ENCODE measurements at places on chromosomes 4 and X.

DNA sequence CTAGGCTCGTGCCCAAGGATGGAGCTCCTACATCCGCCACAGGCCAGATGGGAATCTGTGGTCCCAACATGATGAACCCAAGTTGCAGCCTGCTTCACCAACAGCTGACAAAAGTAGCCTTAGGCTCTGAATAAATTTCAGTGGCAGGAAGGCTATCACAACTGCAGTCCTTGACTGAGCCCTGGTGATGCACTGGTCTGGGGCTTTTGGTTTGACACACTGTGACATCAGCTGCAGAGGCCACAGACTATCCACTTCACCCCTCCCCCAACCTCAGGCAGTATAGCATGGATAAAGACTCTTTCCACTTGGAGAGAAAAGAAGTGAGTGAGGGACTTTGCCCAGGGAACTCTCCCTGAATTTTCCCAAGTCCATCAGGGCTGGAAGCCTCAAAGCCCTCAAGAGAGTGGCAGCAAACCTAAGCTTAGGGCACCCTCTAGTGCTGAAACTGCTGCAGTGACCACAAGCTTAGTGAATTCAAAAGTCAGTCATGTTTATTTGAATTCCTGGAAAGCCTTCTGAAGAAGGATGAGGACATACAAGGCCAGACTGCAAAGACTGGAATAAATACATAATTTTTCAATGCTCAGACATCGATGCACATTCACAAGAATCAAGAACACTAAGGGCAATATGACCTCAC is 135.0 kb upstream of the TENT5D start:
- peak; percentile 36 for DNase-seq

- DNase-seq: no peak
Measured at GRCh38 chr4:121669163-121669550, 27.6 kb downstream of the ANXA5 start.

DNA sequence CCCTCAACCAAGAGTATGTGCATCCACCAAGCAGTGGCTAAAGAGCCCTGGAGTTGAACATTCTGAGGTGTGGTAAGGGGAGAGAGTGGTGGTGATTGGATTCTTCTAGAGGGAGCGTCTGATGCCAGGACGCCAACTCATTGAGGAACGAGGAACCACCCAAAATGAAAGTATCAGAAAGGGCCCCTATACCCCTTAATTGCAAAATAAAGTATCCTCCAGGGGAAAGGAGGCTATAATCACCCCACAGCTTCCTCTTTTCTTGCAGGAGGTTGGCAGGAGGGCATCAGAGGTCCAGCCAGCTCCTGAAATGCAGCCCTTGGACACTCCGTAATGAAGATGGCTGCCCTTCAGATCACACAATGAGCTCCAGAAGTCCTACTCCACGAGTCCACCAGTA is 5.3 kb upstream of the KIAA1210 start:
- DNase-seq: no peak

DNA sequence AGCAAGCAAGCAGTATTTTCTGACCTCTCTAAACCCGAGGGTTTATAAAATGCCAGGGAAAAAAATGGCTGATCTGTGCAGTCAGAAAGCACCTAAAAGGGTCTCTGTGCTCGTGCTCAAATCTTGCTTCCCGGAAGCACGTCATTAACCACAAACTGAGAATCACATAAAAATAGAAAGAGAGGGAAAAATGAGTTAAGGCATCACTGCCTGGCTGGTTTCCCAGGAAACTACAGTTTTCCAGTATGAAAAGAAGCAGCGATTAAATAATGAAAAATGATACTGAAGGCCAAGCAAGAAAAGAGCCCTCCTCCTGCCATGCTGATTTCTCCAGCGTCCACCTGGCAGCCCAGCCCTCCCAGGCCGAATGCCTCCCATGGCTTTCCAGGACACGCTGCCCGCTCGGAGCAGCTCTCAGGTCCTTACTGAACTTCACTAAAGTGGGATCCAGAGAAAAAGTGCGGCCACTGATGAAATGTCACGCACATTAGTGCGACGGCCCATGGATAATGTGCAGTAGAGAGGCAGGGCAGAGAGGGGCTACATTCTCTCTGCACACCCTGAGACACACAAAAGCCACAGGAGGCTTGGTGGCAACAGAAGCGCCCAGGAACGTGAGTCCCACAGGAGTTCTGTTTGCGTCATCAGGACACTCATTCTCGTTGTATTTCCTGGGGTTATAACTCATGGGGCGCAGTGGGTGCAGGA is 80.4 kb downstream of the WFS1 start:
- DNase-seq: no peak

DNA sequence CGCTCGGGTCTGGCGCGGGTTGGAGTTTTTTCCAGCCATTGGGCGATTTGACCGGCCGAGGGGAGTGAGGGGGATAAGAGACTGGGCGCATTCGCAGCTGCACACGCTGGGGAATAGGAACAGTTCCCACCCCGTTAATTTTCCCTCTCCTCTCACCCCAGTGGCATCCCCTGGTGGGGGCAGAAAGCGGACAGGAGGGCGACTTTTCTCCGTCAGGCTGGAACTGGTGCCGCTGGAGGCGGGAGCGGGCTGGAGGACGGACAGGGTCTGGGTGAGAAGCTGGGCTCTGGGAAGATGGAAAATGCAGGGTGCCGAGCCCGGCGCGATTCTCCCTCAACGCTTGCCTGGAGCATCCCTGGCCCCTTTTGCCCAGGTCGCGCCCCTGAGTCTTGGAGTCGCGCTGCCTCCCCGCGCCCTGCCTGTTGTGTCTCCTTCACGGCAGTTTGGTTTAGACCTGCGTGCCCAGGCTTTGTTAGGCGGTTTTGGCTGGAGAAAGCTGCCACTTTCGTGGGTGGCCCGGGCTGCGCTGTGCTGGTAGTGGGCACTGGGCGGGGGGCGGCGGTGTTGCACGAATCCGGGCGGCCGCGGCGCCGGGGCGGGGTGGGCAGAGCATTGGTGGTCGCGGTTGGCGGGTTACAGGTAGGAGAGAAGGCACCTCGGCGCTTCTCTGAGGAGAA is 2.0 kb downstream of the ADGRL3 start:
- peak; percentile 22 for DNase-seq

- DNase-seq: no peak
Measured at GRCh38 chrX:153879741-153880439, 6.1 kb downstream of the L1CAM start.

- no peak for DNase-seq
Measured at GRCh38 chr4:155819066-155819465, 47.0 kb downstream of the ASIC5 start.

GRCh38 chr4:53059871-53060270 is 197.8 kb downstream of the RASL11B start:
- no peak for DNase-seq

DNA sequence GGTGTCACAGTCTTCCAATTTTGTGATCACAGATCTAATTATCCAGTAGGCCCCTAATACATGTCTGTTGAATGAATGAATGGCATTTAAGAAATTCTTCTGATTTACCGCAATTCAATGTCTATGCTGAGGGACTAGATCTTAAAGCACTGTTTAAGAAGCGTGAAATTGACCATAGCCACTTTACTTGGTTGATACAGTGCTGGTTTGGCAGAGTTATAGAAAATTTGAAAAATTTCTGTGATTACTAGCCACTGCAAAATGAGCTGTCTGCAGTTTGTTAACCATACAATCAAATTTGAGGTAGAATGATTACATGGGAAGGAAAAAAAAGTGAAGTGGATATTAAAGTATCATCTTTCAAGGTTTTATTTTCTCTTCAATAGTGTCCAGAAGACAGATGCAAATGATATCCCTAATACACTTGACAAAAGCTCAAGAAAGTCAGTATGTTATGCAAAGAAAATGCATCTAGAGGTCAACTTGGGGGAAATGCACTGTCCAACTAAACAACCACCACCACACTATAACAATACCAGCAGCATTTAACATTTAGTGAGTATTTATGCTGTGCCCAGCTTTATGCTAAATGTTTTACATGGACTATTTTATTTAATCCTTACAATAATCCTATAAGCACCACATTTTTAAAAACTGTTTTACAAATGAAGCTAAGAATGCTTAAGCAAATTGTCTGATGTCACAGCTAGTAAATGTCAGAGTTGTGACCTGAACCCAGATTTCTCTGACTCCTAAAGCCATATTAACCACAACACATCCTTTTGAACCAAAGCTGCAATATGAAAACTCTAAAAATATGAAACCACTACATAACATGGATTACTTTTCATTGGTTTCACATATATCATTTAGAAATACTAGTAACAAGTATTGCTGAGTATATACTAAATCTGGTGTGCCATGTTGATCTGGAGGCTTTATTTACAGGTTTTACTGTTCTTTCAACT is 217.9 kb upstream of the MAB21L2 start:
- no peak for DNase-seq

DNA sequence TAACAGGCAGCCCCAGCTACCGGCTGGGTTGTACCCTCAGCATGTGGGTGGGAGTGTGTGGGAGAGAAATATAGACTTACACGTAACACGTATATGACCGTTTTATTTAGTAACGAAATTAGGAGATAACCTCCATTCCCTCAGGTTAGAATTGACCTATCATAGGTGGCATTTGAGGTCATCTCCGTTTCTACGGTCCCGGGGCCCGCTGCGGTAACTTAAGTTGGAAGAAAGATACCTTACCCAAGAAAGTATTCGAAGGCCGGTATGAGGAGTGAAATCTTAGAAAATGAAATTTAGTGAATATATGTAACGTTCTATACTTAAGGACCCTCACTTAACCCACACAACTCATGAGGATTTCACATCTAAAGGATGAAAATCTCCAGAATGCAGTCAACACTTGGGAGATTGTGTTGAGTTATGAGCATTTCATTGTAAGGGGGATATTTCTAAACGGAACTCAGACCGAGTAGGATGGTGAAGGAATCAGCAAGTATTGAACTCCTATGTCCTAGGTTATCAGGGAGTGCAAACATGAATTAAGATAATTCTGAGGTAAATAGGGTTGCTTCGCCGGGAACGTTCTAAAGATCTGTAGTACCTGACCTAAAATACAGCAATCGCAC is 891 bp downstream of the CISD2 start:
- DNase-seq: no peak

DNA sequence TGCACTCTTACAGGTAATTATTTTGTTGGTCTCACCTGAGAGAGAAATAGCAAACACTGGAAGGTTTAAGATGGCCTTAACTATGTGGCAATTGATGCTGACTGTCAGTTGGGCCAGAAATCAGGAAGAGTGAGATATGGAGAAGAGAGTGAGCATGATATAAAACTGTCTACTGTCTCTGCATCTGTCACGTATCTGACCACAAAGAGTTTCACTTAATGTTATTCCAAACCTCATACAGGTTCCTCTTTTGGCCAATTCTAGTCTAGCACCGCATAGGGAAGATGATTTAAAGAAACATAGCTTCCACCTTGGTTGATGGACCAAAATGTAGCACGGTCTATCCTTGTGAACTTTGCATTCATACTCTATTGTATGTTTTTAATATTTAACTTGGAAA is 381.0 kb upstream of the BOD1L1 start:
- DNase-seq: no peak

DNA sequence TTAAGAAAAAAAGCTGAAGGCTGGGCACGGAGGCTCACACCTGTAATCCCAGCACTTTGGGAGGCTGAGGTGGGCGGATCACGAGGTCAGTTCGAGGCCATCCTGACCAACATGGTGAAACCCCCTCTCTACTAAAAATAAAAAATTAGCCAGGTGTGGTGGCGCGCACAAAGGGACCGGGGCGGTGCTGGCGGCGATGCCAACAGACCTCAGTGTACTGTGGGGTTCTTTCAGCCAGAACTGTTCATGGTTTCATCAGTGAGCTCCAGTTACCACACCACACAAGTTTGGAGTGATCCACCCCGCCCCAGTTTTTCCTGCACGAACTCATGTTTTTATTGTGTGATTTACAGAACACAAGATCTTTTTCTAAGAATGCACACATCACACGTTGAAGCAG is 21.2 kb upstream of the IRAK1 start:
- DNase-seq: no peak

GRCh38 chr4:162131256-162131655 is 32.5 kb downstream of the FSTL5 start:
- no peak for DNase-seq

DNA sequence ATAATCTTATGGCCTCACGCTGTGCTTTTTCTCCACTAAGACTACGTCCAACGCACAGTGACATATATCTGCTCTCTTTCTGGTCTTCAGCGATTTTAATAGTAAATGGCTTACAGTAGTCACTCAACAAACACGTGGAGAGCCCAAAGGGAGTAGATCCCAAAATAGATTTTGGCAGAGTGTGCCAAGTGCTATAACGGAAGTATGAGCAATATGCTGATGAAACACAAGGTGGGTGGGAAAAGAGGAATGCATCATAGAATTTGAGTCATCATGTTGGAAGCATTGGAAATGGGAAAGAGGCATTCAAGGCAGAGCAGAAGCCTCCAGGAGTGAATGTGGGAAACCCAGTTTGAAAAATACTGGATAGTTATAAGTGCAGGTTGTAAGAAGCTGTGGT is 129.1 kb upstream of the LDB2 start:
- DNase-seq: no peak

DNA sequence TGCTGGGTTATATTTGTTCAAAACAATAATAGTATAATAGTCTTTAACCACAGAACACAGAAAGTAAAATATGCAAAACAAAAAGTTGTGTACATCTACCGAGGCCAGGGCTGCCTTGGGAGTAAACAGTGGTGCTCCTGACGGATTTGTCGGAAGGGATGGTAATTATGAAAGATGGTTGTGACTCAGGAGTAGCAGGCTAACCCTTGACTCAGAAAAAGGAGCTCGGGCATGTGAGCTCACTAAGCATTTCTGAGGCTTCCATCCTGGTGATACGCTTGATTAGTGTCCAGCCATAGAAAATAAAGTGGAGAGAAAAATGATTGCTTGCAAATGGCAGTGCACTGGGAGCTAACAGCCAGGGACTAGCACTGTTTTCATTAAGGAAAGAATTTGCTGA is 53.2 kb upstream of the SPANXB1 start:
- DNase-seq: no peak

GRCh38 chr4:183821076-183821853 is 83.8 kb upstream of the STOX2 start:
- no peak for DNase-seq

GRCh38 chrX:34873500-34874225 is 68.9 kb upstream of the FAM47B start:
- DNase-seq: no peak

DNA sequence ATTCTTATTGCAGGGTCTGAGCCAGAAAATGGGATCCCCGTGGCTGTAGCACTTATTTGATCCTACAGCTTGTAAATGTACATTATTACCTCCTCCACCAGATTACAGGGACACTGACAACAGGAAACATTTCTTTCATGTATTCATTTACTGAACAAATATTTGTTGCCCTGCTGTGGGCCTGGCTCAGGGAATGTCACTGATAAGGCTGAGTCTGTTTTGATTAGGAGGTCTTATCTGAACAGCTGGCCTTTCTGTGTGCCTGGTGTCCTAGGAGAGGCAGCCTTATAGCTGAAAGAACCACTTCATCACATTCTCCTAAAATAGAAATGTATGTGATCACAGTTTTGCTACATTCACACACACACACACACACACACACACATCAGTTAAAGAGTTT is 45.5 kb upstream of the PROM1 start:
- no peak for DNase-seq

DNA sequence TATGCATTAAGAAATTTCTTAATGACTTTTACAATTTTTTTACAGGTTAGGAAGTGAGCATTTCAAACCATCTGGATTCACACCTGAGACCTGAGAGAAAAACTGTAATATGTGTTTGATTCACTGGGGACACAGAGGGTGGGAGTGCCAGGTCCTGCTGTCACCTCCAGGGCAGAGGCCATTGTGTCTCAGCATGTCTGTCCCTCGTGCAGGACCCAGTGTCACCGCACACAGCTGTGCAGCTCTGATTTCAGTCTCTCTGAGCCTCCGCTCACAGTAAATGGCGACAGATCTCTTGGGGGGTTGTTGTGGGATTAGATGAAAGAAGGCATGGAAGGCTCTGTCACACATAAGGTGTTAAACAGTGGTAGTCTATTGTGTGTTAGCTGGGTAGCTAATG is 23.0 kb upstream of the CLDN24 start:
- DNase-seq: no peak
